ENCODE measurements at places on chromosomes 3 and 15. TPM values are rescaled to one million over a fixed set of nuclear protein-coding genes. Genes with fewer than 3 reads are reported as not detected.

DNA sequence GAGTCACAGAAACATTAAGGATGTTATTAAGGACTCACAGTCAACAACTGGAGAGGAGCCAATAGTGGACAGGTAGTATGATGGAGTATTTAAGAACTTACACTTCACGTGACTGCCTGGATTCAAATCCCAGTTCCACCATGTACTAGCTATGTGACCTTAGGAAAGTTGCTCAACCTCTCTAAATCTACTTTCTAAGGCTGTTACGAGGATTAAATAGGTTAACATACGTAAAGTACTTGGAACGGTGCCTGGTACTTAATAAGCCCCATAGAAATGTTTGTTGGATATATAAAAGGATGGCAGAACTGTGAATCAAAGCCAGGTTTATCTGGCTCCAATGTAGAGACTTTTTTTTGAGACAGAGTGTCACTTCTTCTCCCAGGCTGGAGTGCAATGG lies 24.4 kb downstream of the THRB start:
- DNase-seq: no peak

DNA sequence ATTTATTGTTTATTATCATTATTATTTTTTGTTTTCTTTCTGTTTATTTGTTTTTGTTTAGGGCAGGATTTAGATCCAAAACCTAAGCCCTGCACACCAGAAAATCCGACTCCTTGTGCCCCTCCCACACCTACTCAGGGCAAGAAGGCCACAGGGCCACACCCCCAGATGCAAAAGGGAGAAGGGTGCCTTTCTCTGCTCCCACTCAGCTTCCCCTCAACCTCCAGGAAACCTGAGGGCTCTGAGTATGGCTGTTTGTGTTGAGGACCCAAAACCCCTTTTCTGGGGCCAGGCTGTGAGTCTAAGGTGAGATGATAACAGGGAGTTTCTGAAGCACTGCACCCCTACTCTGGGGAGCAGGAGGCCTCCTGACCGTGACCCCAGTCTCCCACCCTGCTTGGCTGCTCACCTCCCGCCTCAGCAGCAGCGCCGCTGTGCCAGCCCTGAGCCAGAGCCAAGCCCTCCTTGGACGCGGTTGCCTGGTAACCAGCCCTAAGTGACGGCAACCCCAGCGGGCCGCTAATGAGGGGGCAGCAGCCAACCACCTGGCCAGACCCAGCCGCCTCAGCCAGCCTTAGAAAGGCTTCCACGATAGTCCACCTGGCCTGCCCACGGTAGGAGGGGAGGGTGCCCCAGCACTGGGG lies 6.4 kb upstream of the C15orf39 start:
- peak; percentile 80 for DNase-seq

DNA sequence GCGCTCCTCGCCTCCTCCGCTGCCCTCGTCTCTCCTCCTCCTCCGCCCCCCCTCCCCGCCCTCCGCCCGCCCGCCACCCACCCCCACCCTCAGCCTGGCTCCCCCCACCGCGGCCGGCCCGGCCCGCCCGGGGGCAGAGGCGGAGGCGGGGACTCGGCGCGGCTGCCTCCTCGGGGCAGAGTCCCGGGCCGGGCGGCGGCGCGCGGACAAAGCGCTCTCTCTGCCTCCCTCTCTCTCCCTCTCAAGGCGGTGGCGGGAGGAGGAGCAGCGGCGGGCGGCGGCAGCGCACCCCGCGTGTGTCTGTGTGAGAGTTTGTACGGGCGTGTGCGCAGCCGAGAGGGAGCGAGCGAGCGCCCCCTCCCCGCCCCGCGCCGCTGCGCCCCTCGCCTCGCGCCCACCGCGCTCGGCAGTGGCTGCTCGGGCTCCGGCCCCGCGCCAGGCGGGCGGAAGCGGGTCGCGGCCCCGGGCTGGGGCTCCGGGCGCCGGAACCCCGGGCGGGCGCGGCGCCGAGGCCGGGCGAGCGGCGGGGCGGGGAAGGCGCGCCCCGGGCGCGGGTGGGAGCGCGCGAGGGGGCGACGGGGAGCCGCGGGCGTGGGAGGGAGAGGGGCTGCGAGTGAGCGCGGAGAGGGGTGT lies at the start of gene IGF2BP2:
Gene IGF2BP2 (minus strand): TSS at position 37 of the 633 bp plus-strand sequence. CDS start 82 bp downstream, outside the sequence.
- DNase-seq: peak; percentile 47

GRCh38 chr15:71532994-71533393 lies 277.4 kb upstream of the NR2E3 start:
- DNase-seq: no peak

GRCh38 chr15:38549222-38549621 lies 15.4 kb downstream of the RASGRP1 start:
- DNase-seq: no peak

Gene WDR72
- 4.4 TPM for total RNA-seq
